ENCODE measurements at places on chromosomes 16 and 17. TPM values are rescaled to one million over a fixed set of nuclear protein-coding genes. Genes with fewer than 3 reads are reported as not detected.

The HIGD1B gene
- not detected for total RNA-seq

The RASL10B gene
- 15.9 TPM for total RNA-seq

The BHLHA9 gene
- total RNA-seq: not detected

The NUTF2 gene
- 190 TPM for total RNA-seq

The CHP2 gene
- 1.1 TPM for total RNA-seq

The TM4SF5 gene
- total RNA-seq: not detected

The SAMD14 gene
- 4.8 TPM for total RNA-seq

The PSMD12 gene
- total RNA-seq: 90.5 TPM

The MYH2 gene
- 0.68 TPM for total RNA-seq

DNA sequence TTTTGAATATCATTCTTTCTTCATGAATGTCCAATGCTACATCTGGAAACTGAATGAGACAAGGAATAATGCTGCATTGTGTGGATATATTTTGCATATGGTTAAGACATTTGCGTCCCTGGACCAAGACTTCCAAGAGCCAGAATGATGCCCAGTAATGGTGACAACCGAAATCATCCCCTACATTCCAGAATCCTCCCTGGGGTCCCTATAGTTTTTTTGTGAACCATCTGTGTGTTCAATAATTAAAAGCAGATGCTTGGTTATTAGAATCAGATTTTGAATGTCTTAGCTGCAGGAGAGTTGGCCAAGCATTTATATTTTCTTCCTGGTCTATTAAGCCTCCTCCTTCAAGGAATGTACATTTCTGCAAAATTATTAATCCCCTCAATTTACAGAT is 426.7 kb upstream of the CDH8 start:
- DNase-seq: no peak

- no peak for DNase-seq
Measured at GRCh38 chr17:82493226-82493781, 26.2 kb upstream of the FOXK2 start.

GRCh38 chr17:4971826-4972225 is 4.2 kb upstream of the SPAG7 start:
- no peak for DNase-seq

DNA sequence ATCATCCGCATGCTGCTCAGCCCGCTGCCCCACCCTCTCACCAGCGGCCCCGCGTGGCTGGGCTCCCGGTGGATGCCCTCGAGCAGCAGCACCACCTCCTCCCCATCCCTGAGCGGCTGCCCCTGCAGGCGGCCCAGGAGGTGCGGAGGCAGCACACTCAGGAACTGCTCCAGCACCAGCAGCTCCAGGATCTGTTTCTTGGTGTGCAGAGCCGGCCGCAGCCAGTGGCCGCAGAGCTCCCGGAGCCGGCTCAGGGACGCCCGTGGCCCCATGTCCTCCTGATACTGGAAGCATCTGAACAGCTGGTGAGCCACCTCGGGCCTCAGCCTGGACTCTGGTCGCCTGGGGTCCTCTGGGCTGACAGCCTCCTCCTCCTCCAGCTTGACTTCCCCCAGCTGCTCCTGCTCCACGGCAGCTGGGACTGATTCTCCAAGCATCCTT is 6.6 kb downstream of the ZSCAN10 start:
- no peak for DNase-seq

DNA sequence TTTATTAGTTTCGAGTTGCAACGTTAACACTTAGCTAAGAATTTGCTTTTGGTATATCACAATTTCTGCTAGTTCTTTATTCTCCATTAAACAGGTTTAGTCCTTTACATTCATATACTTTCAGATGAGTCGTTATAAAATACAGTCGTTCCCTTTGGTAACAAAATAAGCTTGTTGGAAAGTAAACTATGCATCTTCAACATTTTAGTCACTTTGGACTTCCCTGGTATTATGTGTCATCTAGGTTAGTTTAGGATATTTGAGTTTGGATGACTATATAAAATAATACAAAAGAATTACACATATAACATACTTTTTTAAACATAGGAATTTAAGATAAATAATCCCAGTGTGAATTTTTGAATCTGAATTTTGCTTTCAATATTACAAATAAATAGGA is 351.5 kb downstream of the BCAS3 start:
- no peak for DNase-seq

GRCh38 chr17:39598630-39599003 is 9.1 kb downstream of the NEUROD2 start:
- no peak for DNase-seq

DNA sequence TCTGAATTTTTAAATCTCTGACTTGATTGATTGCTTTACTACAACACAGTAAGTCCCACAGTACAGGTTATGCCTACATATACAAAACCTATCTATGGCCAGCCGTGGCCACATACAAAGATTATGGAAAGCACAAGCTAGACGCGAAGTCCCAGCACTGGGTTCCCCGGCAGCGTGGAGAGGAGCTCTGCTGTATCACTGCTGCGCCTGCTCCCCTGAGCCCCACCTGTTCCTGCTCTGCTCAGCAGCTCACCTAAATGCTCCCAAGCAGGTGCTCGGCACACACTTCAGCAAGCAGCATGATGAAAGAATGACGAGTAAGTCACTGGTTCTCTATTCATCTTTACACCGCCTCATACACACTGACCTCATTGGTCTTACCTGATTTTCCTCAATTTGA is 20.6 kb downstream of the ZDHHC7 start:
- DNase-seq: no peak

- DNase-seq: no peak
Measured at GRCh38 chr17:40818343-40818732, 4.1 kb downstream of the KRT10 start.

DNA sequence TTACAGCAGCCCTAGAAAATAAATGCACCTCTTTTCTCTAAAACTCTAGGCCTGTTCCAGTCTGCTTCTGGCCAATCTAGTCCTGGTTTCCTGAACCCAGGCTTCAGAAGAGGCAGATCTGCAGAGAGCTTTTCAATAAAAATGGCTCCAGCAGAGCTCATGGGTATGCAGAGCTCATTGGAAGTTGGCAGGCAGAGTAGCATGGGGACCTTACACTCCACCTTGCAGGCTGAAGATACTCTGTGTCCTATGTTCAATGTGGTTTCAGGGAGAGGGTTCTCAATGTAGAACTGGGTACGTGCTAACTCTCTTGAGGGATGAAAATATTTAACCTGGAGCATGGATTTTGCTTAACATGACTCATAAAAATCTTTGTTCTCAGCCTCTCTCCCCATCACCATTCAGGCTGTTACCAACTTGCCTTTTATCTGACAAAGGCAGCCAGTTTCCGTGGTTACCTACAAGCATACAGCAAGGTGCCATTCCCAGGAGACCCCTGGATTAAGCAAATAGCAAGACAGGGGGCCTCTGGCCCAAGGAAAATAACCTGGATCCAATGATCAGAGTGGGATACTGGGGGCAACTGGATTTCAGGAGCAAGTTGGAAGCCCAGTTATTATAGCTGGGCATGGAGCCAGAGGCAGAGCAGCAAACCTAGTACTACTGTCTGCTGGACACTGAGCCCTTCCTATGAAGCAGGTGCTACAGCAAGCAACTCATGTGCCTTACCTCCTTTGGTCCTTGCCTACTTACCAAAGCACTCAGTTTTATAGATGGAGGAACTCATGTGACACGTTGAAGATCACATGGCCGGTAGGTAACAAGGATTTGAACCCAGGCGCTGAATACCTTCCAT is 98.2 kb upstream of the DHX40 start:
- DNase-seq: no peak

DNA sequence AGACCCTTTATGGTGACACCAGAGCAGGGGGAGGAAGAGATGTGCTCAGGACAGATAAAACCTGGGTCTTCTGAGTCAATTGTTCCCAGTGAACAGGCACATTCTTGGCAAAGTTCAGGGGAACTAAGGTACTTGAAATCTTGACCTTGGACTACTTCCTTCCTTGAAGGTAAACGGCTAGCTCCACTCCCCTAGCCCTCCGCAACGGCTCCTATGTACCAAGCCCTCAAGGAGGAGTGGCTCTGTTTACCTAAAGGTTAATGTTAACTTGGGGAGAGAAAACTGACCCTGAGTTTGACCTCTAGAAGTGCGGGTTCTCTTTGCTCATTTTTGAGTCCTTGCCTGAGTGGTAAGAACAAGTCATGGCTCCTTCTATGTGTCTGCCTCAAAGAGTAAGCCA is 7.8 kb downstream of the TTLL6 start:
- DNase-seq: no peak

DNA sequence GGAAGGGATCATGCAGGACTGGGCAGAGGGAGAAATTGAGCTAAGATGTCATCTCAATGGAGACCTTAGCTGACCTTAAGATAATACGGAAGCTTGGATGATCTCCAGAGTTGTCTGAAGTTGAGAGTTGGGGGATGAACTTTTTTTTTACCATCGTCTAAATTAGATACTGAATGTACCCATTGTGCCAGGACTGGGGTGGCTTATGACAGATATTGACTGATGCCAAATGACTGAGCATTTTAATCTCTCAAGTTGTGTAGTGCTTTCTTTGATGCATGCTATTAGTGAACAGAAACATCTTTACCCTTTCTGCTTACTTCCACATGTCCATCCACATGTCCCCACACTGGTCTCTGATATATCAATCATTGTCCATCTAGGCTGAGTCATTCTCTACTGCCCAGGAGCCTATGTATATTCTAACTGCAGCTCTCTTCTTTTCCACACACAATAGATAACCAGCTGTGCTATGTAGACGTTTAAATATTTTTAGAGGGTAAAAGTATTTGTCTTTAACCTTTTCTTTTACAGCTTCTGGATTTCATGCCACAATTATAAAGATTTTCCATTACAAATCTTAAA is 60.2 kb upstream of the ZKSCAN2 start:
- DNase-seq: no peak

- DNase-seq: no peak
Measured at GRCh38 chr16:84482001-84482891, 22.2 kb downstream of the MEAK7 start.

DNA sequence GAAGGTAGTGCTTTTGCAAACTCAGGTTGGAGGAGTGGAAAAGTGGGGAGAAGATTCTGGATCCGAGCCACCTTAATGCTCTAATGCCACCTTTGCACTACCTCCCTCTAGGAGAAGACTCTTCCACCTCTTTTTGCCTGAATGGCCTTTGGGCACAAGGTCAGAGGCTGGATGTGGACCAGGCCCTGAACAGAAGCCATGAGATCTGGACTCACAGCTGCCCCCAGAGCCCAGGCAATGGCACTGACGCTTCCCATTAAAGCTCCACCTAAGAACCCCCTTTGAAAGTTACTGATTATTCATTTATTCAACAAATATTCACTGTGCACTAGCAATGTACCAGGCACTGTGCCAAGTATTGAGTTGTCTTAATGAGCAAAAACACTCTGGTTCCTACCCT is 3.2 kb downstream of the SHBG start:
- DNase-seq: peak; percentile 50

- no peak for DNase-seq
Measured at GRCh38 chr17:65057531-65058090, 1.1 kb upstream of the GNA13 start.

GRCh38 chr17:9907883-9908648 is 3.0 kb upstream of the RCVRN start:
- no peak for DNase-seq

GRCh38 chr16:89198417-89199240 is 1.7 kb downstream of the SLC22A31 start:
- no peak for DNase-seq
